ENCODE measurements at places on chromosomes 12 and 14.

DNA sequence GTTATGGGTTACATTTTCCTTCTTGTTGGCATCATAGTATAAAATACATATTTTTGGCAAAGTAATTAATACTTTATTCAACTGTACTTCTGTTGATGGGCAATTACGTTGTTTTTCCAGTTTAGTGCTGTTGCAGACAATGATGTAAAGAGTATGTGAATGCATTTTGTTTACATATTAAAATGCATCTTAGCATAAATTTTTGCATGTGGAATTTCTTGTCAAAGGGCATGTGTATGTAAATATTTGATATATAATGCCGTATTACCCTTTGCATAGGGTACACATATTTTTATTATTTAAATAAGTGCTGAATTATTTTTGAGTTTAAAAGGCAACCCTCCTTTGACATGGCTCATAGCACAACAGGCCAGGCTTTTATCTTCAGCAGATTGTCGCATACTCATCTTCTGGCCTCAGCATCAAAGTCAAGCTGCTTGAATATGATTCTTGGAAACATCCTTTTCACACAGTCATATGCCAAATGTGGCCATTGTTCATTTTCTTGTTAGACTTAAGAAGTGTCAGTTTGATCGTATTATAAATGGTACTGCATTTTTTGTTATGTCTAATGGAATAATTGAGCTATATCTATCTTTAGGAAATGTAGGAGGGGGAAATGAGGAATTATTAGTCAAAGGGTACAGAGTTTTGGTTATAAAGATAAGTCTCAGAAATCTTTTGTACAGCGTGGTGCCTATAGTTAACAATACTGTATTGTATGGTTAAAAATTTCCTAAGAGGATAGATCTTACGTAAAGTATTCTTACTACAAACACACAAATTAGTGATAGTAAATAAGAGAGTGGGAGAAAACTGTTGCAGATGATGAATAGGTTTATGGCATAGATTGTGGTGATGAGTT lies 138.5 kb downstream of the FUT8 start:
- no peak for DNase-seq

- no peak for DNase-seq
Measured at GRCh38 chr12:133081159-133081780, 547 bp downstream of the ZNF140 start.

GRCh38 chr12:51505360-51506105 lies 80.9 kb downstream of the SLC4A8 start:
- DNase-seq: no peak

DNA sequence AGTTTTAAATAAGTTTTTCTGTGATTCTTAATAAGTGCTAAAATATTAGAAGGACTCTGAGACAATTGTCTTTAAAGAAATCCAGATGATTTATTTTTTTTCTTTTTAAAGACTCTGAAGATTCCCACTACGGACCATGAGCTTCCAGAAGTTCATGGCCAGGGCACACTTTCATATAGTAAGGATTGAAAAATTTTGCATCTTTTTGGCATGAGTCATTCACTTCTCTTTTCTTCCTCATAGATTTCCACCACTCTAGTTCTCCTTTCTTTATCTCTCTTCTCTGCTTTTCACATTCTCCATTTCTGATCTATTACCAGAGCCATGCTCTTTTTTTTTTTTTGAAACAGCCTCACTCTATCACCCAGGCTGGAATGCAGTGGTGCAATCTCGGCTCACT lies 385.8 kb downstream of the FLRT2 start:
- no peak for DNase-seq

- no peak for DNase-seq
Measured at GRCh38 chr12:5213990-5214389, 170.3 kb downstream of the KCNA5 start.

DNA sequence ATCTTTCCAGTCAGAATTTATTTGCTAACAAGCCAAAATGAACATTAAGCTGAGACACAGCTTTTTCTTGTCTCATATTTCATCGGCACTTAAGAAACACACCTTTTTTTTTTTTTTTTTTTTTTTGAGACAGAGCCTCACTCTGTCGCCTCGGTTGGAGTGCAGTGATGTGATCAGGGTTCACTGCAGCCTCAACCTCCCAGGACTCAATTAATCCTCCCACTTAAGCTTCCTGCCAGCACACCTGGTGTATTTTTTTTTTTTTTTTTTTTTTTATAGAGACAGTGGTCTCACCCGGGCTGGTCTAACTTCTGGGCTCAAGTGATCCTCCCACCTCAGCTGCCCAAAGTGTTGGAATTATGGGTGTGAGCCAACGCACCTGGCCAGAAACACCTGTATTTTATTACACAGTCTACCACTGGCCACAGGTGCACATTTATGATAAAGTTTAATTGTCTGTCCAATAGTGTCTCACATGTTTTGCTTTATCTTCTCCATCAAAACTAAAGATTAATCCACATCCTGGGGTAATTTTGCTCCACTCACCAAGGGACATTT lies 62.7 kb downstream of the C2CD5 start:
- DNase-seq: no peak

- DNase-seq: no peak
Measured at GRCh38 chr14:68295316-68295816, 475.8 kb downstream of the RAD51B start.

Measured in NCI-H1048 (cell line).